ENCODE measurements at places on chromosomes 11 and 22.

DNA sequence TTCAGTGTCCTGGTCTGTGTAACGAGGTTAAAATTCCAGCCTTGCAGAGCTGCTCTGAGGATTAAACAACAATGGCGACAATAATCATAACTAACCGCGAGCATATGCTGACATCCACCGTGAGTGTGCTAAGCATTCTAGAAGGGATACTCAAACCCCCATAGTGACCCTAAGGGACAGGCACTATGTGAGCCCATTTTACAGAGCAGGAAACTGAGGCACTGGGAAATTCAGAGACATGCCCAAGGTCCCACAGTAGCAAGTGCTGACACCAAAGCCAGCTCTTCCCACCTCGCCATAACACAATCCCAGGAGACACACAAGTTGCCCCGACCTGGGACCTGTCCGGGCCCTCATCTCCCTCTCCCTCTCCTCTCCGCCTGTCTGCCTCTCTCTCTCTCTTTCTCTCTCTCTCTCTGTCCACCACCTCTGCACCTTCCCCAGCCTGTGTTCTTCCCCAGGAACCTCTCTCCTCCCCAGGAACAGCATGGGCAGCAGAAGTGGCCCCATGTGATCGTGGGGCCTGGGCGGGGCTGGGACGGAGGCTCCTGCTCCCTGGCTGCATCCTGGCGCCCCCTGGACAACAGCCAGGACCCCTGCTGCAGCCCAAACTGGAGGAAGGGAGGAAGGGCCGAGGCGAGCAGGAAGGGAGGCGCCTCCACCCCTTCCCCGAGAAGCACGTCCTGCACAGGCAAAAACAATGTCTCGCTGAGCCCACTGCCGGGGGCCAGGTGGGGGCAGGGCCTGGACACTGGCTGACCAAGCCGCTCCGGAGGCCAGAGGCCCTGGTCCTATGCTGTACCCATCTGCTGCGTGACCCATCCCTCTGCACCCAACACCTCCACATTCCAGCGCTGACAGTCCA lies 14.8 kb upstream of the MFNG start:
- no peak for DNase-seq

GRCh38 chr22:37581504-37581903 lies 1.6 kb upstream of the LGALS2 start:
- no peak for DNase-seq

- DNase-seq = no peak
Measured at GRCh38 chr11:116893906-116894305, 56.5 kb upstream of the APOA1 start.

DNA sequence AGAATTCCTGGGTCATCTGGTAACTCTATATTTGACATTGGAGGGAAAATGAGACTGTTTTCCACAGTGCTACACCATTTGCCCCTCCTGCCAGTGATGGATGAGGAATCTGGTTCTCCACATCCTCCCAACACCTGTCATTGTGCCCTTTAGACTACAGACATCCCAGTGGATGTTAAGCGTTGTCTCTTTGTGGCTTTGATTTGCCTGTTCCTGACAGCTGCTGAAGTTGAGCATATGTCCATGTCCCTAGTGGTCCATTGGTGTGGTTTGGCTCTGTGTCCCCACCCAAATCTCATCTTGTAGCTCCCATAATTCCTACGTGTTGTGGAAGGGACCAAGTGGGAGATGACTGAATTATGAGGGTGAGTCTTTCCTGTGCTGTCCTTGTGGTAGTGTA lies 88.5 kb downstream of the BRD1 start:
- DNase-seq = no peak

GRCh38 chr11:15688351-15688792 lies 573.6 kb downstream of the INSC start:
- DNase-seq = no peak

DNA sequence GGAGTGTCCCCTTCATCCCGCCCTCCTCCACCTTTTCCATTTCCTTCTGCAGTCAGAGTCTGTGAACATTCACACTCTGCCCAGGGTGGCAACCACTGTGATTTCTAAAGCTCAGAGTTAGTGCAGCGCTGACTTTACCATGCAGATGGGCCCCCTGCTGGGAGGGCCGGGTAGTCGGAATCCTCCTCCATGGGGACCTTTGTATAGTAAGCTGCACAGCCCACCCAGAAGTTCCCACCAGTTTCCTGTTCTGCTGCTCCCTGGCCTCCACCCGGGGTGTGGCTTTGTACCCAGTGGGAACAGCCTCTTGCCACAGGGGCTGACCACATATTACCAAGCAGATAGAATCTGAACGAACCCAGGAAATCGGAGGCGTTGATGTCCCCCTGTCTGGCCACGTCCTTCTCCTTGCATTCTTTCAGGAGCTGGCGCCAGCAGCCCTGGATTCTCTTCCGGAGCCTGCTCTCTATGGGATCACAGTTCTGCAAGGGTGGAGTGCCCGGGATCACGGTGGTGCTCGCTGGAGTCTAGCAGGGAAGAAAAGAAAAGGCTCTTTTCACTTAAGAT lies 125.3 kb downstream of the MPPED1 start:
- DNase-seq = no peak

GRCh38 chr22:30824096-30824495 lies 129.4 kb downstream of the OSBP2 start:
- no peak for DNase-seq

GRCh38 chr11:78961937-78962701 lies 387.5 kb upstream of the NARS2 start:
- no peak for DNase-seq

GRCh38 chr11:67495234-67496005 lies 9.7 kb downstream of the PITPNM1 start:
- DNase-seq = no peak

DNA sequence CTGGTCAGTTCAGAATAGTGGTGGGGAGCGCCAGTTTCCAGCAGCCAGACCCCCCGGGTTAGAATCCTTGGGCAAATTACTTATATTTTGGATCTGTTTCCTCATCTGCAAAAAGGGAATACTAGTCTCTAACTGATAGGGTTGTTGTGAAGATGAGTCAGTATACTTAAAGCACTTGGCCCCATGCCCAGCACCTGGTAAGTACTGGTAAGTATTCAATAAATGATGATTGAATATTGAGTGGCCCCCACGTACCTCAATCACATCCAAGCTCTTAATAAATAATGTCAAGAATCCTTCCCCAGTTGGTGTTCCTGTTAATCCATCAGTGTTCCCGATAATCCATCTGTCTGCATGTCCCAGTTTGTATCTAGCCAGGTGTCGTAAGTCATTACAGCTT lies 12.1 kb downstream of the ACP2 start:
- no peak for DNase-seq

GRCh38 chr11:12076840-12077534 lies 33.4 kb upstream of the MICAL2 start:
- no peak for DNase-seq

GRCh38 chr11:18939314-18939713 lies at the start of gene MRGPRX1:
Gene MRGPRX1 (minus strand): TSS chr11:18939414. CDS start chr11:18934784, 4,630 bp downstream.
- no peak for DNase-seq

DNA sequence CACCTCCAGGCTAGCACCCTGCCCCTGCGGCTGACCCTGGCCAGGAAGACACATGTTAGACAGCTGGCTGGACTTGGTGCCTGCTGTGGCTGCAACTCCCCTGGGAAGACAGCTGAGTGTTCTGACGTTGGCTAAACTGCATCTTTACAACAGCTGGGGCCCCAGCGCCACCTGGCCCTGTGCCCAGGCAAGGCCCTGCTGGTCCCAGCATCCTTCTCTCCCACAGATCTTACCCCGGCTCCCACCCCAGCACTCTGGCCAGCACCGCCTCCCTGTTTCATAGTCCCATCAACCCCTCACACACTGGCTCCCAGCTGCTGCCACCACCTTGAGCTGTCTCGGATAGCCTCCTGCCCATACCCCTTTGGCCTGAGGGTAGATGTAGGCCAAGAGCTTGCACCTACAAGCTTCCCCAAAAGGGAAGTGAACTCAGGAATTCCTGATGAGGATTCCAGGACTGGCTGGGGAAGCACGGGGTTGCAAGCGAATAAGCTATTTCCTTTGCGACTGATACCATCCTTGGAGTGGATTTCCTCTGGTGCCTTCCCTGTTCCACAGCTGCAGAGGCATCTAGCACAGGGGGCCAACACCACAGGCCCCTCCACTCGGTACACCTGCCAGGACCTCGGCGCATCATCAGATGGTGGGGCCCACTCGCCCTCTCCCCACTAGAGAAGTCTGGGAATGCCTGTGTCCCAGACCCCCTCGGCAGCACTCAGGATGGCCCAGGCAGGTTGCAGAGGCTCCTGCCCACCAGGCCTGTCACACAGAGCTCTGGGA lies 28.5 kb downstream of the RSPH14 start:
- DNase-seq = no peak

DNA sequence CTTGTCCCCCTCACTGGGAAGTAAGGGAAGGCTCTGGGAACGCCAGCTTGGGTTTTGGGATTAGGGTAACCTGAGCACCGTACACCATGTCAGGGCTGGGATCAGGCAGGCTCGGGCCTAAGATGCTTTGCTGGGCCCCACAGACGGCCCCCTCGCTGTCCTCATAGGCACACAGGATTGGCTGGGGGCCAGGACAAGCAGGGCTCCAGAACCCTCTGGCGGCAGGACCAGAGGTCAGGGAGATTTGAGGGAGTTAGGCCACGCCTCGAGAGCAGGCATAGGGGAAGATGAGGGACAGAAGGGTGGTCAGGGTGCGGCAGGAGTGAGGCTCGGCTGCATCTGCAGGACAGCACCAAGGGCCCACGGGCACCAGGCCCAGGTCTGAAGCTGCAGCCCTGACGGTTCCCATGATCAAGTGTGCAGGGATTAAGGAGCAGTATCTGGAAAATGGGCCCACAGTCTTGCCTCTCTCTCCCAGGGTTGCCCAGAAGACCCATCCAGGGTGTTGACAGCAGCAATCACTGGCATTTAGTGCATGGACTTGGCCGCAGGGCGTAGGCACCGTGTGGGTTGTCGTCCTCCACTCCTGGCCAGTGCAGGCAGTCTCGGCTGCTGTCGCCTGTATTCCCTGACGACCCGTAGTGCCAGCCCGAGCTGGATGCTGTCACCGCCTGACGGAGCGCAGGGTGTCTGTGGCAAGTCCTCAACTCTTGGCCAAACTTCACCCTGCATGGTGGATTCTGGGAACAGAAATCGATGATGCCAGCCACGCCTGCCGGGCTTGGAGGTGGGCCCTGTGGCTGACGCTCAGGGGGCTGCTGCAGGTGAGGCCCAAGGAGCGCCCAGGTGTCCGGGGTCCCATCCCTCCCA lies 15.7 kb upstream of the GNB1L start:
- DNase-seq = no peak

DNA sequence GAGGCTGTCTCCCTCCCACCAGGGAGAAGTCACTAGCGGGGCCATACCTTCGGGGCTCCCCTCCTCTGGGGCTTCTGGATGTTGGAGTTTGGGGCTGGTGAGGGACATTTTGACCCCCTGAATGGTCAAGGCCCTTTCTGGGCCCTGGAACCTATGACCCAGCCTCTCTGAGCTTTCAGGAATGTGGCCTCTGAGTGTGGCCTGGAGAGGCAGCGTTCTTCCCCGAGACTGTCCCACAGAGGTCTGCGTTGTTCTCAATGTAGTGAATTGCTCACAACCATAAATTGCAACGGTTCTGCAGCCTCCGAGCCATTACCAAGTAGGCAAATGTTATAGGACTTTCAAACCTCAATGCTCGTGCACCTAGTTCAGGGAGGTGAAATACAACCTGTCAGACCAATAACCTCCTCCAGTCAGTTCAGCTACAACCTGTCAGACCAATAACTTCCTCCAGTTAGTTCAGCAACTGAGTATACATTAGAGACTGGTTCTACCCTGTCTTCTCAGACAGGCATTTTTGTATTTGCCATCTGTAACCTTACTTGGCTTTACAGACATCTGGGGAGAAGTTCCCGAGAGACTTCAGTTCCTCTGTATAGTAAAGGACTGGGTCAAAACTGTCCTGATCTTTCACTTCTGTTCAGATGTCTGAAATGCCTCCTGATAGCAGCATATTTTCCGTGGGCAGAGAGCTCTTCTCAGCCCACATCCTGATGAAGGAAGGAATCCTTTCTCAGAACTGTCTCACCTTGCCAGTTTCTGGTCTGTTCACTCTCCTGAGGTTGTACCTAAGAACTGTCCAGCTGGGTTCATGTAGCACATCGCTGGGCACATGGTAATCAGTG lies 34.2 kb downstream of the MICAL2 start:
- DNase-seq = no peak

DNA sequence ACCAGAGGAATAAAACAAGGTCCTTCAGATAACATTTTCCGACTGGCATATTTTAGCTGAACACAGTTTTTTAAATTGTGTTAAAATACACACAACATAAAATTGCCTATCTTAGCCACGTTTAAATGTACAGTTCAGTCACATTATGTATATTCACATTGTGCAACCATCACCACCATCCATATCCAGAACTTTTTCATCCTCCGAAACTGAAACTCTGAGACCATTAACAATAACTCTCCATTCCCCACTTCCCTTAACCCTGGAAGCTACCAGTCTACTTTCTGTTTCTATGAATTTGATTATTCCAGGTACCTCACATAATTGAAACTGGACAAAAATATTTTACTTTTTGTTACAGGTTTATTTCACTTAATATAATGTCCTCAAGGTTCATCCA lies 213.3 kb downstream of the ETS1 start:
- no peak for DNase-seq

GRCh38 chr11:69041516-69041915 lies 7.2 kb upstream of the TPCN2 start:
- no peak for DNase-seq
